Ovary (tissue), 10 donors: ENCODE measurements at places on chromosomes 6 and 20.
A peak's percentile ranks its signal among the peaks of the same experiment; 100 is the strongest.

- no peaks in the 10 kb centered on the region for H3K36me3 ChIP-seq
- H3K4me1 ChIP-seq = no peaks in the 10 kb centered on the region
- no peak overlapping the region for H3K4me3 ChIP-seq
- no peak for DNase-seq
Observed at GRCh38 chr6:129967427-129967826, 51.0 kb upstream of the L3MBTL3 start.

- H3K27ac ChIP-seq = no peak overlapping the region
- H3K27me3 ChIP-seq = no peaks in the 10 kb centered on the region
- H3K4me1 ChIP-seq = no peaks in the 10 kb centered on the region
- DNase-seq = no peak
- H3K4me3 ChIP-seq = no peak overlapping the region
- H3K36me3 ChIP-seq = no peaks in the 10 kb centered on the region
Observed at GRCh38 chr6:113833537-113833936, 23.6 kb upstream of the MARCKS start.

DNA sequence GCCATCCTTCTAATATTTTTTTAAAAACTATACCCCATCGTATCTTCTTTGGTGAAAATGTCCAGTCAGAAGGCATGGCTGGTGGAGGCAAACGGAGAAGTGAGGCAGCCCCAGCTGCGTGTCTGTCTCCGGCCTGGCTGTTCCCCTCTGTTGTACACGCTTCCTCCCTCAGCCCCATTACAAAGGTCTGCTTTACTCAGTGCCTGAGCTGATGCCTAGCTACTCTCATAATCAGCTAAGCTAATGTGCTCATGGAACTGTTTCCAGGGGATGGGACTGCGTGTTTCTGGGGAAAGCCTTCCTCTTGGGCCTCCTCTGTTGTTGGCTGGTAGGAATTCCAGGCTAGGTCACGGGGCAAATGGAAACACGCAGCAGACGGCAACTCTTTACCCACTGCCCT lies 67.3 kb downstream of the PPP1R3G start:
- H3K27me3 ChIP-seq = no peaks in the 10 kb centered on the region
- no peak for DNase-seq
- no peaks in the 10 kb centered on the region for H3K4me1 ChIP-seq
- H3K36me3 ChIP-seq = no peaks in the 10 kb centered on the region
- H3K4me3 ChIP-seq = no peak overlapping the region

DNA sequence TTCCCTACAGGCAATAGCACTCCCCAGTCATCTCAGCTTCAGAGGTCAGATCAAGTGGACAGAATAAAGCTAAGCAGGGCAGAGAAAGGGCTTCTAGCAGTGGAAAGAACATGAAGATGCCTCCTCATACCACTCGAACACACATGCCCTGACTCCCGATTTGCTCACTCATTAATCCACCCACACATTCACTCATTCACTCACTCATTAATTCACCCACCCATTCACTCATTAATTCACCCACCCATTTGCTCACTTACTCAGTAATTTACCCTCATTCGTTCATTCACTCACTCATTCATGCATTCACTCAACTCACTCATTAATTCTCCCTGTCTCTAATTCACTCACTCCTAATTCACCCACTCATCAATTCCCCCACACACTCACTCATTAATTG lies 43.9 kb downstream of the HNF4A start:
- H3K27me3 ChIP-seq = no peaks in the 10 kb centered on the region
- no peaks in the 10 kb centered on the region for H3K36me3 ChIP-seq
- H3K4me1 ChIP-seq = peaks cover 1% of the 10 kb centered on the region
- no peak overlapping the region for H3K27ac ChIP-seq

DNA sequence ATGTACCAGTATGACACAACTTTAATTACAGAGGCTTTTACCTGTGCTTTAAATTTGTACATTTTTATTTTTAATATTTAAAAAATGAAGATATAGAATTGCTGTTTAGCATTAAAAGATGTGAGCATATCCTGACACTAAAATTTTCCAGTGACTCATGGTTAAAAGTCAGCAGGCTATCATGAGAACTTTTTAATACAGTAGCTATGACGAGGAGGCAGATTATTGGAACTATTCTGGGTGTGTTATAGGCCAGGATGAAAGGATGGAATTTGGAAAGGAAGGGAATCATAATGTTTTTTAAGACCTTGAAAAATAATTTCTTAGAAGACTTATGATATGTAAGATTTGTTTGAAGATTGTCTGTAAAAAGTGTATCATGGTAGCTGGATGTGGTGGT lies 91.0 kb downstream of the GFRA4 start:
- H3K27ac ChIP-seq = no peak overlapping the region
- no peak for DNase-seq
- no peak overlapping the region for H3K4me3 ChIP-seq
- H3K27me3 ChIP-seq = no peaks in the 10 kb centered on the region
- no peaks in the 10 kb centered on the region for H3K4me1 ChIP-seq

DNA sequence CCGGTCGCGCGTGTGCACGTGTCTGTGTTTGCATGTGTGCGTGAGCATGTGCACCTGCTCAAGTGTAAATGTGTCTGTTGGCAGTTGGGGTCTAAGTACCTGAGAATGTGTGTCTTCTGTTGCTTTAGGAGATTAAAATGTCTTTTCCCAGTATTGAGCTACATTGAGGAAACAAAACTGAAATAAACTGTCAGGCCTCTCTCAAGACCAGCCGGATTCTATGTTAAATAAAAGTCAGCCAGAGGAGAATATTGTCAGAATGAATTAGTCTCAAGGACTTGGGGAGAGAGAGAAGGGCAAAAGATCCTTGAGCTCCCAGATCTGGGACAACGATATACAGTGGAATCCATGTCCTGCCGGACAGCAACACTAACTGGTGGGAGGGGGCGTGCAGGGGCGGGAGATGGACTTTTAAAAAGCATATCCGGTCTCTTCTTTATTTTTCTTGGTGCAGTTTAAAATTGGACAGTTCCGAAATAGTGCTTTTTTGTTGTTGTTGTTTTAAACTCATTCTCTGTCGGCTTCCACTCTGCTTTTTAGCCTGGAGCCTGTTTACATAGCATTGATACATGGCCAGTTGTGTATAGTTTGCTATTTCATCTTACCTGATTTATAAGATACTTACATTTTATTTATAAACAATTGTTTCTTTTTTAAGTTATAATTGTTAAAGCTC lies 3.3 kb upstream of the TBX18 start:
- no peak overlapping the region for H3K4me3 ChIP-seq
- H3K4me1 ChIP-seq = no peaks in the 10 kb centered on the region
- H3K27me3 ChIP-seq = peaks cover 5% of the 10 kb centered on the region
- H3K36me3 ChIP-seq = no peaks in the 10 kb centered on the region
- no peak for DNase-seq

- peak; percentile 97 for DNase-seq
- no peaks in the 10 kb centered on the region for H3K36me3 ChIP-seq
- H3K27me3 ChIP-seq = no peaks in the 10 kb centered on the region
- peak within 1 kb of the TSS; percentile 65 for H3K4me3 ChIP-seq
- peaks cover 22% of the 10 kb centered on the region for H3K4me1 ChIP-seq
Observed at GRCh38 chr20:58388882-58389323, at the start of gene VAPB. Gene VAPB (plus strand): TSS chr20:58389229. CDS start chr20:58389460, 231 bp downstream.

DNA sequence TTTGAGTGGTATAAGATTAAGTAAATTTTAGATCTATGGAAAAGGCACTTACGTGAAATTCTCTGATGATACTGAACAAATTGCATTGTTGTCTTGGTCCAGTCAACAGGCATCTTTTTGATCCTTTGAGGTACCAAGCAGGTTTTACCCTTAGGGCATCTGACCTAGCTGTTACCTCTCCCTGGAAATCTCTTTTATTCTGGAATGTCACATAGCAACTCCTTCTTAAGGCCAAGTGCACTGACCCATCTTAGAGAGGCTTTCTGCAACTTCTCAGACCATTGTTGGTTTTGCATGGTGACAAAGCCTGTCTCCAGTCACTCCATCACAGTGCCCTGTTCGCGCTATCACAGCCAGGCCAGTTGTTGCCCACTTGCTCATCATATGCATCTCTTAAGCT lies 42.0 kb downstream of the TPD52L1 start:
- H3K27me3 ChIP-seq = no peaks in the 10 kb centered on the region
- H3K4me1 ChIP-seq = peaks cover 14% of the 10 kb centered on the region
- DNase-seq = no peak
- no peaks in the 10 kb centered on the region for H3K36me3 ChIP-seq

- H3K36me3 ChIP-seq = no peaks in the 10 kb centered on the region
- no peak overlapping the region for H3K27ac ChIP-seq
- no peak overlapping the region for H3K4me3 ChIP-seq
- no peaks in the 10 kb centered on the region for H3K4me1 ChIP-seq
- DNase-seq = no peak
- H3K27me3 ChIP-seq = no peaks in the 10 kb centered on the region
Observed at GRCh38 chr6:142416179-142416578, 114.4 kb downstream of the ADGRG6 start.

GRCh38 chr20:21125072-21125848 lies 622 bp upstream of the KIZ start:
- no peaks in the 10 kb centered on the region for H3K27me3 ChIP-seq
- no peaks in the 10 kb centered on the region for H3K4me1 ChIP-seq
- peak; percentile 51 for DNase-seq
- no peaks in the 10 kb centered on the region for H3K36me3 ChIP-seq
- peak overlapping the region; percentile 97 for H3K4me3 ChIP-seq

GRCh38 chr6:9401960-9402359 lies 966.6 kb upstream of the SLC35B3 start:
- no peaks in the 10 kb centered on the region for H3K4me1 ChIP-seq
- no peaks in the 10 kb centered on the region for H3K36me3 ChIP-seq
- no peak for DNase-seq
- no peak overlapping the region for H3K27ac ChIP-seq

DNA sequence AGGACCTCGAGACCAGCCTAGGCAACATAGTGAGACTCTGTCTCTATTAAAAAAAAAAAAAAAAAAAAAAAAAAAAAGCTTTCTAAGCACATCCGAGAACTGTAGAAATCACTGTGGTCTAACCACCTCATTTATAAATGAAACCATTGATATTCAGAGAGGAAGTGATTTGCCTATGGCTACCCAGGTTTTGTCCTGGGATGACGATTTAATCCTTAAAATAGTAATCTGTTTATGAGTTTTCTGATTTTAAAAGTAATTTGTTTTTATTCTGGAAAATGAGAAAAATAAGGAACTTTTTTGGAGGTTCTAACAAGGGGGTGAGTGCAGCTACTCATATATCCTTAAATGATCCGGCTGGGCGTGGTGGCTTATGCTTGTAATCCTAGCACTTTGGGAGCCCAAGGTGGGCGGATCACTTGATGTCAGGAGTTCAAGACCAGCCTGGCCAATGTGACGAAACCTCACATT lies 6.5 kb upstream of the BTN3A2 start:
- H3K27me3 ChIP-seq = no peaks in the 10 kb centered on the region
- H3K4me3 ChIP-seq = no peak overlapping the region
- H3K4me1 ChIP-seq = no peaks in the 10 kb centered on the region
- H3K27ac ChIP-seq = no peak overlapping the region
- DNase-seq = no peak

DNA sequence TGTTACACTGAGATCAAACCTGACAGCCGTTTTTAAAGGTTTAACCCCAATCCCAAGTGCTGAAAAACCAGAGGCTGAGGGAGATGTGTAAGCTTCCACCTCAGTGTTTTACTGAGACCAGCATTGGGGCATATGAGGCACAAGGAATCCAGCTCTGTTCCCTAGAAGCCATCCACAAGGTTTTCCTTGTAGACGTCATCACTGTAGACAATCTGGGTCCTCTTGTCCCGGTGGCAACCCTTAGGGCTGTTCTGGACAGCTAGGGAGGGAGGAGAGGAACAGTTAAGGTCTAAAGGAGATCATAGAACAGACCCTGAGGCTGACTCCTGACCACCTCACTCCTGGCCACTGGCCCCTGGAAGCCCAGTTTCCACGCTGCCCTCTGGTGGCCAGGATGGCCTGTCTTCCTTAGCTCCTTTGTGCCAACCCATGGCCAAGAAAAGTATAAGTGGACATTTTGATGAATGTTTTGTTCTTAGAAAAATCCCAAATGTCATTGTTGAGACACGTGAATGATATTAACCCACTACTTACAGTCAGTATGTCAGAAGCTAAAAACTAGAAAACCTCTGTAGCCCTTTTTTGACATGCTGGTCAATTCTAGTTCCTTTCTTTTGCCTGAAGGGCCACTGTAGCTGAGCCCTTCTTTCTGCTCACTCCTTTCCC lies 6.4 kb downstream of the CFB start:
- no peaks in the 10 kb centered on the region for H3K4me1 ChIP-seq
- H3K36me3 ChIP-seq = peaks cover 2% of the 10 kb centered on the region
- no peak overlapping the region for H3K4me3 ChIP-seq
- DNase-seq = peak; percentile 68
- no peak overlapping the region for H3K27ac ChIP-seq

DNA sequence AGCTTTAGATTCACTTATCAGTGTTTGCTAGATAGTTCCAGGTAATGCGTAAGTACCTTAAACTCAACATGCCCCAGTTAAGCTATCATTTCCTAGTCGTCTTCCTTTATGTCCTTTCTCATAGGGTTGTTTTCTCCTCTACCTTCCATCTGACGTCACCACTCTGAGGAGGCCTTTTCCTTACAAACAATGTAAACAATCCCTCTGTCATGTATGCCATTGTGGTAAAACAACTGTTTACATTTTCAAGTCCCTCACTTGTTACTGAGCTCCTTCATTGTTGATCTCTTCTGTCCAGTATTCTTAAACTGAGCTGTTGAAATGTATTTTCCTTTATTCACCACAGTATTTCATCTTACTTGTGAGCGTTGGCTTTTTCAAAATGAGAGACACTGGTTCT lies 45.4 kb upstream of the PLCG1 start:
- H3K4me3 ChIP-seq = no peak overlapping the region
- H3K27ac ChIP-seq = no peak overlapping the region
- no peaks in the 10 kb centered on the region for H3K4me1 ChIP-seq
- no peaks in the 10 kb centered on the region for H3K36me3 ChIP-seq
- H3K27me3 ChIP-seq = no peaks in the 10 kb centered on the region
- DNase-seq = no peak

DNA sequence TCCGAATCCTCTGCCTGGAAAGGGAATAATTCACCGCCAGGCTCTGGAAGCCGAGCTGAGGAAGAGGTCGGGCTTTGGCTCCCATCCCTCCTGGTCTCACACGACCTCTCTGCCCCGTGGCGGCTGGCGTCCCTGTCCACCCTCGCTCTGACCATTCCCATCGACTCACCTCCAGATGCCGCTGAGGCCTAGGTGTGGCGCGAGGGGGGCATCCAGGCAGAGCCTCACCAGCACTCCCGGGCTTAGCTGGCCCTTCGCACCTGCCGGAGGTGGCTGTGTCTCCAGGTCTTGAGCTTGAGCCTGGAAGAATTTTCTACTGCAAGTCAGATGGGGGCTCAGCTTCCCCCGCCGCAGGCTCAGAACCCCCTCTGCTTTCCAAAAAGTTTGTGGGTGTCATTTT lies 28.5 kb upstream of the SMOC2 start:
- no peaks in the 10 kb centered on the region for H3K27me3 ChIP-seq
- no peaks in the 10 kb centered on the region for H3K36me3 ChIP-seq
- H3K4me1 ChIP-seq = peaks cover 13% of the 10 kb centered on the region
- no peak overlapping the region for H3K27ac ChIP-seq
- DNase-seq = no peak

- DNase-seq = no peak
- no peak overlapping the region for H3K4me3 ChIP-seq
- H3K36me3 ChIP-seq = no peaks in the 10 kb centered on the region
- no peaks in the 10 kb centered on the region for H3K27me3 ChIP-seq
Observed at GRCh38 chr20:35264755-35265154, 13.2 kb downstream of the MMP24OS start.

- no peaks in the 10 kb centered on the region for H3K36me3 ChIP-seq
- no peaks in the 10 kb centered on the region for H3K4me1 ChIP-seq
- H3K27me3 ChIP-seq = no peaks in the 10 kb centered on the region
- DNase-seq = no peak
- H3K4me3 ChIP-seq = no peak overlapping the region
Observed at GRCh38 chr6:163579111-163579879, 164.8 kb downstream of the QKI start.

- H3K27me3 ChIP-seq = no peaks in the 10 kb centered on the region
- peaks cover 4% of the 10 kb centered on the region for H3K4me1 ChIP-seq
- no peaks in the 10 kb centered on the region for H3K36me3 ChIP-seq
- H3K27ac ChIP-seq = no peak overlapping the region
- no peak overlapping the region for H3K4me3 ChIP-seq
Observed at GRCh38 chr6:22106451-22106850, 190.4 kb downstream of the PRL start.
